ENCODE measurements at places on chromosomes 2 and 18.

- DNase-seq = no peak
These were observed 125.8 kb upstream of the CREB1 start for GRCh38 chr2:207403950-207404349.

- DNase-seq = no peak
These were observed 139.5 kb downstream of the SUCLG1 start for GRCh38 chr2:84319581-84319980.

GRCh38 chr18:3649633-3650426 lies 199.9 kb downstream of the TGIF1 start:
- no peak for DNase-seq

DNA sequence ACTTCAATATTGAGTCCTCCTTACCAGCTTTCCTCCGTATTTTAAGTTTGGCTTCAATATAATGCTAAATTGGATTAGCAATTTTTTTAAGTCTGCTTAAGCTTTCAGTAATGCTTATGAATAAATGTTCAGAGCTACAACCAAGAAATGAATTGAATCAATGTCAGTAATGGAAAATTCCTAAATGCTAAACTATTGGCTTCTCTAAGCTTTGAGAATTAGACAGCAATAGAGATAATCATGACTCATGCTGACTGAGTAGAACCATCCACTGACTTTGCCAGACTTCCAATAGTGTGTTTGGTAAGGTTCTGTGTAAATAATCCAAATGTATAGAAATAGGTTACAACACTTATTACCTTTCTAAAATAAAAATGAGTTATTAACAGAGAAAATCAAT lies 8.9 kb upstream of the PDE1A start:
- no peak for DNase-seq
